Renal cortical epithelial cell (primary cell): ENCODE measurements at places on chromosomes 5 and 9. TPM values are rescaled to one million over a fixed set of nuclear protein-coding genes. Genes with fewer than 3 reads are reported as not detected.

- no peak for DNase-seq
Measured at GRCh38 chr9:69888856-69889585, 68.4 kb downstream of the CFAP95 start.

DNA sequence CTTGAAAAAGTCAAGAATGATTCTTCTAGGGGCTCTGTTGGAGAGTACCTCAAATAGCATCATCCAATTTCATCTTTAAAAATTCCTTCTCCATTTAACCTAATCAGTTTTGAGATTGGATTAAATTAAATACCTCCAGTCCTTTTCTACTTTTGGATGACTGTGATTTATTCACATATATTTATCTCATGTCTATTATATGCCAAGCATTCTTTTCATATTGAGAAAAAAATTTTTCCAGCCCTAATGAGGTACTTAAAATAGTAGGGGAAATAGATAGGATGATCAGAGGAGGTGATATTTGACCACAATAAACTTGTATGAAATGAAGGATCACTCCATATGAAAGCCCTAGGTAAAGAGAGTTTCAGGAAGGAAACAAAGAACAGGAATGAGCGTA is 250.1 kb downstream of the MAT2B start:
- no peak for DNase-seq

GRCh38 chr5:87400305-87400899 is 12.3 kb downstream of the CCNH start:
- peak; percentile 57 for DNase-seq

GRCh38 chr5:6117212-6117611 is 261.1 kb downstream of the MED10 start:
- DNase-seq: no peak

DNA sequence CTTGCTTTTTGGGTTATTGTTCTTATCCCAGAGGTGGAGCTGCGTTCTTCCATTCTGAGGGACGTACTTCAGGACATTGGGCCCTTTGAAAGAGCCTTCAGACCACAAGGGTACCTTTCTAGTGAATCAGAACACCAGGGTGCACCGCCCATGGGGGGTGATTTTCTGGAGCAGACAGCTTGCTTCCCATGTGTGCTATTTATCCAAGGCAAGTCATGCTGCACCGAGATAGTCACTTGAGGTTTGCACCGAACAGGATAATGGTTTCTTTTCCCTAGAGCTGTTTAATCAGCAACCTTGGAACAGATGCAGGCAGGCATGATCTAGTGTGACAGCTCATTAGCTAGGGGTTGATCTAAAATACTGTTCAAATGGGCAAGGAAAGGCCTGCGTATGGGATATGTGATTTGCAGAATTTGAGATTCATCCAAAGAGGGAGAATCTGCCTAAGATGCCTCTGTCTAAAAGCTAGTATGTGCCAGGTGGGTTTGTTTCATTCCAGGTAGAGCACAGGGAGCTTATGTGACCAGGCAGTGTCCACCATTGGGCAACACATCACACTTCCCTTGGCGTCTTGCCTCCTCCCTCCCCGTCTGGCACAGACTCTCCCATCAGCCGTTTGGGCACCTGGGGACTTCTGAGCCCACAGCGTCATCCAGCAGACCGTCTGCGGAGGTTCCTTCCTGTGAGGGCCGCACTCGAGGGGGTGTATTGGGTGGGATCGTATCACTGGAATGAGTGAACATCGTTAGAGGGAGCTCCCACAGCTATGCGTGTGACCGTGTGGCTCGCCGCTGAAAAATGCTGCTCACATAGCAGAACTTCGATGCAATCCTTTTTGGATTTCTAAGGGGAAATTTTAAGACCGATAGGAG is 23.0 kb downstream of the ABL1 start:
- DNase-seq: peak; percentile 92

DNA sequence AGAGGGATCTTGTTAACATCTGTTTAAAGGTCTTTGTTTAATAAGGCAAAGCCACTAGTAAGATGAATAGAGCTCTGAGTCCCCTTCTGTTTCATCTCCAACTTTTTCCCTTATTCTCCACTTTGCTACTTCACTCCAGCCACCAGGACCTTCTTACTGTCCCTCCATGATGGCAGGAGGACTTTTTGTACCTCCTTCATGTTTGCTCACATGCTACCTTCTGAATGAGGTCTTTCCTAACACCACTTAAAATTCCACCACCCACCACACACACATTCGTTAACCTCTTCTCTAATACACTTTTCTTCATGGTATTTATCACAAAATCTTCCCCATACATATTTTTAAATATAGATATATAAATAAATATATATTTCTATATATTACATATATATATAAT is 501.9 kb downstream of the PDE4D start:
- no peak for DNase-seq

DNA sequence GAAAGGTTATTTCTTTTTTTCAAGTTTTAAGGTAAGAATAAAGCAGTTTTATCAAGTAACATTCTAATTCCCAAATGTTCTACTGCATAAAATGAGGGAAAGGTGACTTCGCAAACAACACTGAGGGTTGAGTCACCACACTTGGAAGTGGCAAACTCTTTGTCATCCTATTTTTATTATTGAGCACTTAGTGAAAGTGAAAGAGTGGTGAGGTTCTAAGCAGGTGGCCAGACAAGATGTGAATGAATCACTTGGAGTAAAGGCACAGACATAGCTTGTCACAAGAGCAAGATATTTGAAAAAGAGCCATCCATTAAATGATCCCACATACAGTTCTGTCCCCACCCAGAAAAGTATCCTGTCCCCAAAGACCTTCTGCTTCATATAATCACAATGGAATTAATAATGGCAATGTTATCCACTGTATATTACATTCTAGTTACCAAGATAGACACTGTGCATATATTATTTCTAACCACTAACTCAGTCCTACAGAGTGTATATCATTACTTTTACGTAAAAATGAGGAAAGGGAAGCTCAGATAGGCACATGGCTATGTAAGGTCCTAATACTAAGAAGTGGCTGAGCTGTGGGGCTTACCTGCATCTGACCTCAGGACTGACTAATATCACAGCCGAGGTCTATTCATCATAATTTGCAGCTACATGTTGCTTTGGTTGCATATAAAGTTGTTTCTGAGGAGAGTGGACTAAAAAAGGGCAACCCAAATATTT is 730.4 kb upstream of the MEF2C start:
- peak; percentile 79 for DNase-seq

DNA sequence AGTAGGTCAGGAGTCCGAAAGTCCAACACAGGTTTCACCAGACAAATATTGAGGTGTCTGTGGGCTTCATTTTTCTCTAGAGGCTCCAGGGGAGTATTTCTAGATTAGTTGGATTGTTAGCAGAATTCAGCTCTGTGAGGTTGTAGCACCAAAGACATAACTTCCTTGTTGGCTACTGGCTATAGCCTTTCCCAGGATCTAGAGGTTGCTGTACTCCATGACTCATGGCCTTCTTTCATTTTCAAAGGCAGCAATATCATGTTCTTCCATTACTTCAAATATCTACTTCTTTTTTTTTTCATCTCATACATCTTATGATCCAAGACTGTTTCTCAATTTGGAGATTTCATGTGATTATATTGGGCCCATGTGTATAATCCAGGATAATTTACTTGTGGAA is 404.0 kb upstream of the FAM174A start:
- peak; percentile 75 for DNase-seq

DNA sequence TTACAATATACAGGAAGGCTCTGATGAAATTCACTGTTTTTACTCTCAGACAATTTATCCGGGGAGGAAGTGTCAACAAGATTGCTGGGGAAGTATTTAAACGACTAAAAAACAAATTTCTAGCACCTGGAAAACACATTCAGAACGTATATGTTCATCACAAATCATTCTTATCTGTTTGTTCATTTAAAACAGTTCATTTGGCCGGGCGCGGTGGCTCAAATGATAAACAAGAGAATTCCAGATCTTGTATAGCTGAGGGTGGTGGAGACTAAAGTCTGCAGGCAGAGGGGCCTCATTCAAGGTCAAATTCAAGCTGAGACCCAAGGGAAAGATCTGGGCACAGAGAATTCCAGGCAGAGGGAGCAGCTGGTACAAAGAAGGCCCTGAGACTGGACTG is 90.0 kb downstream of the STK10 start:
- DNase-seq: no peak

ACER2 gene
- total RNA-seq: 4.5 and 13.4 TPM in 2 replicates

DNA sequence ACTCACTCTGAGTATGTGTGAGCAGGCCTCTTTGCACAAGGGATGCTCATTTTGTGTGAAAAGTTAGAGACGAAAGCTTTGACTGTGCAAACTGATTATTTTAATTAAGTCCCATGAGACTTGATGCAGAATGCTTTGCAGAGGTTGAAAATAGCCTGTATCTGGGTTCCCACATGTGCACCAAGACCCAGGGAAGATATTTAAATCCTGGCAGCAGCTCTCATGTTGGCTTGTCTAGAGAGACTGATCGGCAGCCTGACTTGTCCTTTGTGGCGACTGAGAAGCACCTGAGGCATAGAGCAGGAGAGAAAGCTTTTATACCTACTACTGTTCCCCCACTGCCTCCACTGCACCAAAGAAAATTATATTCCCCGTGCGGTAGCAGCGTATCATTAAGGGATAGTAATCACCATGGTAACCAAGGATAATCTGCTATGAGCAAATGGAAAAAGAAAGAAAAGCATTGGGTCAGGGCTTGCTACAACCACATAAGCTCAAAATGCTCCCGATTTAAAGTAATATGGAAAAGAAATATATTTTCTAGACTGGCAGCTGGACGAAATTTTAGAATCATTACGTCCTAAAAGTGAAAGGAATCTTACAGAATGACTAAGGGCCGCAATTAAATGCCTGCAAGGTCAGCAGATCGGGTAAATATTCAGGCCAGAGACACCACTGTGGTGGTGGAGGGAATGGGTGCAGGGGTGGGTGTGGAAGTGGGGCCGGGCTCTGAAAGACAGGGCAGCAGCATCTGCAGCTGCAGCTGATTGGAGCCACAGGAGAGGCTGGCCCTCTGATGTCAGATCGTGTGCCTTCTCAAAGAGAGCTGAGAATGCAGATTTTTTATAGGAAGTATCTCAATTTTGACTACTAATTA is 135.3 kb upstream of the EPB41L4A start:
- DNase-seq: no peak

- DNase-seq: no peak
Measured at GRCh38 chr5:174086751-174087150, 41.2 kb downstream of the NSG2 start.

DNA sequence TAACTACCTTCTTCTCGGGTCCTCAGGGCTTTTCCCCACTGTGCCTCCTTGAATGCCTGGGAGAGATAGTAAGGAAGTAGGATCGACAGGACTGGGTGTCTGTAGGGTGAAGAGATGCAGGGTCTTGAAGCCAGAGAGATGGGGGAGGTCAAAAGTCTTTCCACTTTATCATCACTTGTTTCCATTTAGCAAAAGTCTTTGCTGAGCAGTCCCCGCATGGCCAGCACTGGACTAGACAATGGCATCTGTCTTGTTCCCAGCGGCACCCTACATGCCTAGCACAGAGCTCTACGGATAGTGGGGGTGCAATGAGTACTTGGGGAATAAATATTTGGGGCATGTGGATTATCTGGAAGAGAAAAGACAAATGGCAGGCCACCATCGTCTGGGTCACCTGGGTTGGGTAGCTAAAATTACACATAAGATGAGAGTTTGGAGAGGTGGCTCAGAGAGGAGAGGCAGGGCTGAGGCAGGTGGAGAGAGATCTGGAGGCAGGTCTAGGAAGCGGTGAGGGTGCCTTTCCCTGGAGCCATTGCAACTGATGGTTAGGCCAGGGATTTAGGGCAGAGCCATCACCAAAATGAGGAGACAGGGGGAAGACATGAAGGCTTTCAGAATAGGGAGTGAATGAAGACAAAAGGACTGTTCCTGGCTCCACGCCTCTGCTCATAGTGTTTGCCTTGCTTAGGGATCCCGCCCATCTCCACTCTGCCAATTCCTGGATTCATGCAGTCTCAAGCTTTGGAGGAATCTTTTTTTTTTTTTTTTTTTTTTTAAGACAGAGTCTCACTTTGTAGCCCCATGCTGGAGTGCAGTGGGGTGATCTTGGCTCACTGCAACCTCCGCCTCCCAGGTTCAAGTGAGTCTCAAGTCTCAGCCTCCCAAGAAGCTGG is 250.8 kb upstream of the KLF4 start:
- no peak for DNase-seq

DNA sequence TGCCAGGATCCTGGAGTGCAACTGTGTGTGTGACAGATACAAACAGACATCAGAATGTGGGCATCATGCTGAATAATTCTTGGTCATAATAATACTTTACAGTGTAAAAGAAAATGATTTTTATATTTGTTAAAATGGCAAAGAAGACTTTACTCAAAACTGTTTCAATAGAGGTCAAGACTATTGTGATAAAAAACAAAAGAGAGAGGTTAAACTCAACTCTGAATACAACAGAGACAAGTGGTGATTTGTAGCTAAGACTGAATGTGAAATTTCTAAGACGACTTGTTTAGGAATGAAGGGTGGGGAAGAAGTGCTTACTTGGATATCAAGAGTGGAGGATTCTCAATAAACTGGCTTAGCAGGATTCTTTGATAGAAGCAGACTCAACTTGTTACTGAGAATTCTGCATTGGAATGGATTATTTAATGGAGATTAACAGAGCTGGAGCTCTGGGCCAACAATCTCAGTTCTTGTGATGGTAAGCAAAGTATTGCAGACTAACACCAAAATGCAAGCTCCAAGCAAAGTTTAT is 457.4 kb upstream of the CDH18 start:
- no peak for DNase-seq

DNA sequence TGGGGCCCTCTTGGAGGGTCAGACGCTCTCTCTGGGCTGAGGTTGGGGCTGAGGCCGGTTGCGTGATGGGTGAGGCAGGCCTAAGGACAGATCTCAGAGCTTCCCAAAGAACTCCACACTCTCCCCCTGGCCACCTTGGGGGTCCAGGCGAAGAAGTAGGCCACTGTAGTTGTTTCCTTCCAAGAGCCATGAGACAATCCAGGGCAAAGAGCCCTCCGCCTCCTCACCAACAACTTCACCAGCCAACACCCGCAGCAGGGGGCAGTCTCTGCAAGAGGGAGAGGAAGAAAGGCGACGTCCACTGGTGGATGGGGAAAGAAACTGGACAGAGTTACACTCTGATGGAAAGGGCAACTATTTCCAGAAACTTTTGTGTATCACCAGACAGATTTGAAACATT is 10.7 kb downstream of the SLC35A4 start:
- DNase-seq: peak; percentile 41

GRCh38 chr5:169039592-169039991 is 261.3 kb downstream of the SLIT3 start:
- no peak for DNase-seq

DNA sequence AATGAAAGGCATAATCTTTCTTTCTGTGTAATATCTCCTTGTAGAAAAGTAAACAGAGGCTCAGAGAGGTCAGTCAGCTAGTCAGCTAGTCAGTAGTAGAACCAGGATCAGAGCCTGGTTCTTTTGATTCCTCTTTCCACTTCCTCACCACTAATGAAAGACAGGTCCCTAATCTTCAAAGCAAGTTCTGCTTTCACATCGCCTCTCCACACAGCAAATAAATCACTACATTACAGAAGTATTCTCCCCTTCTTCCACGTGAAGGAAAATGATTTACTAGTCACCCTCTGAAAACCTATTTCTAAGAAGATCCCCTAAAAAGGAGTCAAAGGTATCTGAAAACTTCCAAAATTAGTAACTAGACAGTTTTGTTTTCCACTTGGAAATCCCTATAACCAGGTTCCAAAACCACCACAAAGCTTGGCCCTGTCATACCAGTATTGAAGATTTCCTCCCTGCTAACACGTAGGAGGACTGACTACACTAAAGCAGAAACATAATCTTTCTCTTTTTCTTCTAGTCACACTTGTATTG is 140.5 kb upstream of the TARS1 start:
- DNase-seq: peak; percentile 7

GRCh38 chr5:35061211-35061770 is 13.5 kb upstream of the AGXT2 start:
- peak; percentile 79 for DNase-seq

- no peak for DNase-seq
Measured at GRCh38 chr9:134224567-134225093, 60.3 kb upstream of the RNU6ATAC start.

LCN9 gene
- not detected in 2 replicates for total RNA-seq
